Endothelial cell of umbilical vein (primary cell): ENCODE measurements at places on chromosomes 4 and X.

GRCh38 chr4:153115322-153116290 is 88.6 kb upstream of the TRIM2 start:
- peak; percentile 38 for DNase-seq

DNA sequence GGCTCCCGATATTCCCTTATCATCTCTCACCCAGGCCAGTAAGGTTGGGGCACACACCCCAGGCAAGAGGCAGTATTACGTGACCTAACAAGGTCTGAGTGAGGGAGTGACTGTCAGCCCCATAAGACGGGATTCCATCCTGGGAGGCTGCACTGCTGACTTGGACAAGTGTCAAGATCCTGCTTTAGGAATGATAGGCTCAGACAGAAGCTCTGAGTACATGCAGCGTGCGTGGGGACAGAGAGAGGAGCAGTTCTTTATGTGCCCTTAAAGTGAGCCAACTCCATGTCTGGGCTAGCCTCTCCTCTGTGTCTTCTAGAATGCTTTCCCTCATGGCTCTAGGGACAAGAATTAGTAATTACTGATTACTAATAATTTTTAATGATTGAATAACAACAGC is 142.2 kb upstream of the PRPS2 start:
- no peak for DNase-seq

DNA sequence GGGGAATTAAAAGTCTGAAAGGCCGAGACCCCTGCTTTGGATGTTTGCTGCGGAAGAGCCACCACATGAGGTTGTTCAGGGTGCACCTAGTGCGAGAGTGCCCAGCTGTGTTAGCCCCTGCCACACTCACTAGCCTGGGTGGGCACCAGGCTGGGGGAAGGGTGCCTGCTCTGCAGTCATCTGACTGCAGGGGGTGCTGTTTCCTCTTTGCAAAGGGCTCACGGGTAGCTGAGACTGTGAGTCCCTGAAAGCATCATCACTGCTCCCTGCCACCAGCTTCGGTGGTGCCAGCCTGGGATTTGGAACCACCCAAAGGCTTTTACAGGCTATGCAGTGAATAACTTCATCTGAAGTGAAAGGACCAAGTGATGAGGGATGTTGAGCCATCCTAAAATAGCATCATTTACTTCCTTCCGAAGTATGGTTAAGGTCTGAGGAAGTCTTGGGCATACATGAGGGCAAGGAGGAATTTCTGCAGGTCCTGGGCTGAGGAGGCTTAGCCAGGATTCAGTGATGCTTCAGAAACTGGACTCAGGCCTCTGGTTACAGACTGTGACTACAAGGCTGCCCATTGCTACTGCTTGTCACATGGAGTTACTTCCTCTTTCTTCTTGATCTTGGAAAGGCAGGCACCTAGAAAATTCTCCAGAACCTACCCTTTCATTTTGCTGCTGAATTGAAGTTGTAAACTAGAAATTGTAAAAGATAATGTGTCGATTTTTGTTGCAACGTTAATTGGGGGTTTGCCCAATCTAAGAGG is 293.2 kb upstream of the PRPS2 start:
- no peak for DNase-seq

- no peak for DNase-seq
Observed at GRCh38 chrX:140672840-140673731, 36.5 kb upstream of the LINC00632 start.

DNA sequence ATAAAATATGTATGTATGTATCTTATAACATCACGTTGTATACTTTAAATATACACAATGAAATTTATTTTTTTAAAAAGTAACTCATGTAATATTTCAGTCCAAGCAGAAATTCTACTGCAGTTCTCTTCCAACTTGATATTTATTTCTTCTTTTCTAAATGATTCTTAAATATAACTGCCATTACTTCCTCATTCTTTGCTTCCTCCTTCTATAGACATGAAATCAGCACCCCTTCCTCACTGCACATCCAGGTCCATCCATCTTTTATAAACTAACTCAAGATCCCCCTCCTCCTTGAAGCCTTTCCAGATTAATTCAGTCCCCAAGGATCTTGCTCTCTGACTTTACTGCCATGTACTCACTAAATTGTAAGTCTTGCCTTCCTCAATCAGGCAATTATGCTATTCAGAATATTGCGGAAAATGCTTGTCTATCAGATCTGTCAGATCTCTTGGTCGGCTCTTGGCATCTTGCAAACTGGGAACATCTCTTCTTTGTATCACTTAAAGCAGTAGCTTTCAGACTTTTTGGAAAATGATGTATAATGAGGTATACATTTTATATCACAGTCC is 3.7 kb downstream of the GPRIN3 start:
- DNase-seq: no peak

DNA sequence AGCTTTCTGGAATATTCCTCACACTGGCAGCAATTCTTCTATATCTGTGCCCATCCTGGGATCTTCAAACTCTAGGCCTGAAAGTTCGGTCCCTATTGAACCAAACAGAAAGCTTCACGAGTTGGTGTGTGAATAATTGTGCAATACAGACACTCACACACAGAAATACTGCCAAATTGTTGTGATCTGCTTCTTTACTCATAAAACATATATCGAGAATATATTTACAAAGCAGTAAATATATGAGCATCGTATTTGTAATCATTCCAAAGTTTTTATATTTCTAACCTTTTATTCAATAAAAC is 56.6 kb upstream of the BEX4 start:
- DNase-seq: no peak

GRCh38 chr4:89837385-89837992 is 528 bp upstream of the SNCA start:
- DNase-seq: peak; percentile 79

DNA sequence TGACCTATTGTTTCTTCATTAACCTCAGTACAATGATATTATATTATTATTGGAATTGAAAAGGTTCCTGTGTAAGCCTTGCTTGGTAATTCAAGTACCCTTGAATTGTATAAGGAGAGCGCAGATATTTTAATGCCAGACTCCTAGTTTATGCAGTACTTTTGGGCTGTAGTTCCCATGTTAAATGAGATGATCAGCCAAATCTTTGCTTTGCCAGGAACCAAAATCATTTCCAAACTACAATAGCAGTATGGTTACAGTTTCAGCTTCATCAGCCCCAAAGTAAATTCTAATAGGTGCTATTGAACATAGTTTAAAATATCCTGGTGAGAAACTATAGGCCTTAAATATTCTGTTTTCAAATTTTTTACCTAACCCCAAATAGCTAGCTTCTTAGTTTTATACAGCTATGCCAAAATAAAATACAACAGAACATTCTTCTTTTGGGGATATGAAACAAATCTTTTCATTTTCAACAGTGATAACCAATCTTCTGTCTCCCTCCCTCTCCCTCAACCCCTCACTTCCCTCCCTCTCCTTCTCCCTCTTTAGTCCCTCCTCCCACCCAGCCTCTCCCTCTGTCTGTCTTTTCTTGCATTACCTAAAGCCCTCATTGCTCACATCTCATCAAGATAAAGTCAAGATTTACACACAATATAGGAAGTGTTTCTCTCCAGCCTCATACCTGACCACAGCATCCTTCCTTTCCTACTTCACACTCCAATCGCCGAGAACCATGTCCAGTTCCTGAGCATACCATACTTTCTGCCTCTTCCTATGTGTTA is 190.1 kb downstream of the SHROOM3 start:
- no peak for DNase-seq

DNA sequence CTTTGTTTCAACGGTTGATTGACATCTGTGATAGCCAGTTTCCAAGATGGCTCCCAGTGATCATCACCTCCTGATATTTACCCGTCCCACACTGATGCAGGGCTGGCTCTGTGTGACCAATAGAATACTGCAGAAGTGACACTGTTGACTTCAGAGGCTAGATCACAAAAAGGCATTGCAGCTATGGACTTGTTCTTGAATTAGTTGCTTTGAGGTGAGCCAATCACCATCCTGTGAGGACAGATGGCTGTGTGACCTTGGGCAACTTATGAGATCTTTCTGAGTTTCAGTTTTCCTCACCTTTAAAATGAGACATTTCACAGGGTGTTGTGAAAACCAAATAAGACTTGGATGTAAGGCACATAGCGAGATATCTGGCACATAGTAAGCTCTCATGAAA is 1.8 kb upstream of the GPR82 start:
- no peak for DNase-seq

DNA sequence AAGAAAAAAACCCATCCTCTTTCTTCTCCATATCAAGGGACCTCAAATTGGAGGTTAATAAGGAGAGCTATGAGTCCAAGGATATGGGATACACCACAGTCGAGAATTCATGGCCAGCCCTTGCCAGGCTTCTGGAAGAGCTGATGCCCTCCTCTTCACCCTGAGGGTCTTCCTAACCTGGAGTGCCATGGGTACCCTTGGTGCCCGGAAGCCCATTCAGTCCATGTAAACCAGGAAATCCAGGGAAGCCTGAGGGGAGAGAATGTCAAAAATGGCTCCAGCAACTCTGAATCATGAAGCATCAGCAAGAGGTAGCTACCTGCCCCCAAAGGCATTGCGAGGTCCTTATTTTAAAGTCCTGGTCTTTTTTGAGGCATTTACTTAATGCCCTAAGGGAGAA is 78.2 kb downstream of the ATG4A start:
- no peak for DNase-seq

- no peak for DNase-seq
Observed at GRCh38 chr4:83657336-83657735, 121.4 kb downstream of the GPAT3 start.

DNA sequence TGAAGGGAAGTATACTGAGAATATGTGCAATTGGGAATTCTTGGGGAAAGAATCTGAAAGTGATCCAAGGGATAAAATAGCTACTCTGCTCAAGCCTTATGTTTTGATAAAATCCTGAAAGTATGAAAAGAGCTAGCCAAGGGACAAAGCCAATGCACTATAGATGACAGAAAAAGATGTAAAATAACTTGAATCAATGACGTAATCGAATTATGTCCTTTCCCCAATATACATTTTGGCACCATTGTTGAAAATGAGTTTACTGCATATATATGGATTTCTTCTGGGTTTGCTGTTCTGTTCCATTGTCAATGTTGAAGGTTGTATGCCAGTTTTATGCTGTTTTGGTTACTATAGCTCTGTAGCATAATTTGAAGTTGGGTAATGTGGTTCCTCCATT is 407.3 kb downstream of the DCAF12L2 start:
- DNase-seq: no peak

GRCh38 chr4:72777436-72777835 is 208.4 kb upstream of the ADAMTS3 start:
- no peak for DNase-seq

DNA sequence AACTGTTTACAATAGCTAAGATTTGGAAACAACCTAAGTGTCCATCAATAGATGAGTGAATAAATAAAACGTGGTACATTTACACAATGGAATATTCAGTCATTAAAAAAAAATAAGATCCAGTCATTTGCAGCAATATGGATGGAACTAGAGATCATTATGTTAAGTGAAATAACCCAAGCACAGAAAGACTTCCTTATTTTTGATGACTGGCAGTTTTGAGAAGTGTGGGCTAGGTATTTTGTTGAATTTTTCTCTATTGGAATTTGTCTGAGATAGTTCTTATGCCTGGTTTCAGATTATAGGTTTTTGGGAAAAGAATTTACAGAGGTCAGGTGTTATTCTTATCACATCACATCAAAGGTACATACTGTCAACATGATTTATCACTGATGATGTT is 293.8 kb upstream of the ARSJ start:
- DNase-seq: no peak

DNA sequence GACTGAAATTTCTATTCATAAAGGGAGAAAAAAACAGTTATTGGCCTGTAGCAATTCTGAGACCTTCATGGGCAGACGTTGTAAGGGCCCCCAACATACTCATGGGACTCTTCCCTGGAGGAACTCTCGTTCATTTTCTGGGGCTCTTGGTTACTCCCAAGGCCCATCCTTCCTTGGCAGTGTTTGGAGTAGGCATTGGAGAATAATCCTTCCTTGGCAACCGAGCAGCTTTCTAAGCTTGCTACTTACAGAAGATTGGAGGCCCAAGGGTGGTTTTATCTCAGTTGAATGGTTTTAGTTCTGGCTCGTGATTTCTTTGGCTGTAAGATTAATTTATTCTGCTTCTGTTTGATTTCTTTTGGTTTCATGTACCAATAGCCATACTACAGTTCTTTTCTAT is 50.4 kb downstream of the ALG13 start:
- DNase-seq: no peak

DNA sequence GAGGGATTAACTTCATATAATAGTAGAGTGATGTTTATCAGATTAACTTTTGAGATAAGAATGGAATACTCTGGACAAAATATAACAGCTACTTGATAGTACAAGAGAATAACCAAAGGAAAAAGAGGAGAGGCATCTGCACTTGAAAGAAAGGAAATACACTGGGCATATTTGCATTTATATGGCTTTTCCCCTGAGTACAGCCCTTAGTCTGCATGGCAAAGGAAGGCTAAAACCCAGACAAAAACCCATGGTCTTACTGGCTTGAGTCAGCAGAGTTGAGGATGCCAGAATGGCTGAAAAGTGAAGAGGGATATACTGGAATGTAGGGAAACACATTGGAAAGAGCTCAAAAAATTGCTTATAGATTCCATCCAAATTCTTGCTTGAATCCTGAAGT is 101.6 kb downstream of the COL4A5 start:
- no peak for DNase-seq

DNA sequence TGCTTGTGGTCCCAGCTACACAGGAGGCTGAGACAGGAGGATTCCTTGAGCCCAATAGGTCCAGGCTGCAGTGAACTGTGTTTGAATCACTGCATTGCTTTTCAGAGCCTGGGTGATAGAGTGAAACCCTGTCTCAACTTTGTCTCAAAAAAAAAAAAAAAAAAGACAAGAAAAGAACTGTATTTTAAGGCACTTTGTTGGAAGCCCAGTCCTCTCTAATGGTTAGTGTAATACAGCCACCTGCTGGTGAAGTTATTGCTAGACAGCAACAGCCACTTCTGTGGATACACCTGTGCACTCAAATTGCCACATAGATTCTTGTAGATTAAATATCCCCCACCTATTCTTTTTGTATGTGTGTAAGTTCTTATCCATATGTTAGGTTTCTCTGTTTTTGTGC is 10.1 kb upstream of the FGG start:
- peak; percentile 27 for DNase-seq

DNA sequence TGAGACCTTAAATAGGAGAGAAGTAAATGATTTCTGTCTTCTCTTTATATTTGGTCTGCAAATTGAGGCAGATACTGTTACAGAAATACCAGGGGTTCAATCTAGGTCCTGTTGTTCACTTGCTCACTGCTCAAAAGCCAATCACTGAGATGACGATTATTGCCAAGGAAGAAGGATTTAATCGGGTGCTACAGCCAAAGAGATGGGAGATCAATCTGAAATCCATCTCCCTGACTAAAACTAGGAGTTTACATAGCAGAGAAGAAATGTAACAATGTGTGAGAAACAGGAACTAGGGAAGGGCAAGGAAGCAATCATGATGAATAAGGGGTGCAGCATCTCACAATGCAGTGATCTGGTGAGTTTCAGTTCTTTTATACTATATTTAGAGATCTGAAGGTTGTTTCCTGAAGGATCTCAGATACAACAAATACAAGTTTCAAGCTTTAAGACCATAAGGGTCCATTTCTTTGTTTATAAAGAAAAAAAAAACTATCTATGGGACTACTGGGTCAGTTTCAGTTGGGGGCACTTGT is 117.9 kb upstream of the FAM9B start:
- no peak for DNase-seq
